Peyer's patch (tissue), 4 donors: ENCODE measurements at places on chromosomes 3 and 15.
A peak's percentile ranks its signal among the peaks of the same experiment; 100 is the strongest.

- no peak for DNase-seq
These were observed 233.5 kb upstream of the AGTR1 start for GRCh38 chr3:148464246-148464645.

- DNase-seq: peak; percentile 65
These were observed 62.7 kb upstream of the ZNF148 start for GRCh38 chr3:125437631-125438435.

DNA sequence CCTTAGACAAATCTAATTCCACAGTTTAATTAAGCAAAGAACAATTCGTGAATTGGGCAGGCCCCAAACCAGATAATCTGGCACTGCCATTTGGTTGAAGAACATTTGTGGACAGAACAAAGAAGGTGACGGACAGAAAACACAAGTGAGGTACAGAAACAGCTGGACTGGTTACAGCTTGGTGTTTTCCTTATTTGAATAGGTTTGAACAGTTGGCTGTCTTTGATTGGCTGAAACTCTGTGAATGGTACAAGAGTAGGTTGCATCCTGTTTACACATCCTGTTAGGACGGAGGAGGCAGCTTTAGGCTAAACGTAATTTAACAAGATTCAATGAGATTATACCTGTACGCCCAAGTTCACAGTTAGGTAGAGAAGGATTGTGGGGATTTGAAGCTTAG, 114.4 kb downstream of the LPP start:
- DNase-seq: no peak

GRCh38 chr3:139652561-139652960, 25.2 kb downstream of the NMNAT3 start:
- no peak for DNase-seq

GRCh38 chr3:138686771-138687221, 78.2 kb downstream of the FAIM start:
- no peak for DNase-seq

GRCh38 chr3:27591312-27592210, 107.4 kb upstream of the SLC4A7 start:
- no peak for DNase-seq
